Right kidney (tissue), 9 donors: ENCODE measurements at places on chromosomes 12 and 14.

GRCh38 chr12:67052981-67053380 is 216.2 kb upstream of the CAND1 start:
- DNase-seq = no peak

DNA sequence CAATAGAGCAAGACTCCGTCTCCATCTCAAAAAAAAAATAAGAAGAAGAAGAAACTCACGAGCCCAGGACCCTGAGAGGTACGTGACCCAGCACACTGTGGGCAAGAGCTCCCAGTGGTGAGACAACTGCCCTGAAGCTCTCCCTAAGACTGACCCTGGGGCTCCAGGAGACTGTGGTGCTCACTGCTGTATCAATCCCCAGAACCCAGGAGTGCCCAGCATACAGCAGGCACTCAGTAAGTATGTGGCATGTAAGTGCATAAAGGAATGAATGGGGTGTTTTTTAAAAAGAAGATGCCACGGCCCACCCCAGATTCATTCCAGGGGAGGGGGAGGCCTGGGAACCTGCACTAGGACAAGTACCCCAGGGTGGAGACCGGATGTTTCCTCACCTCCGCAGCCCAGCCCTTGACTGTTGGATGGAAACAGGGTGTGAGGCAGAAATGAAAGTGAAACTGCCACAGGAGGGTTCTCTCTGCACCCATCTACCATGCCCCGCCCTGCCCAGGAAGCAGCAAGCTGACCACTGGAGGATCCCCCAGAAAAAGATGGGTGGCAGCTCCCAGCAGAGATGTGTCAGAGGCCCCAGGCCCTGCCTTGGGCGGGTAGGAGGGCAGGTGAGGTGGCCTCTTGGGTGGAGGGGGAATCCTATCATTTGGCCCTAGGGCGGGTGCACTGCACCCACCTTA is 12.2 kb downstream of the ITPK1 start:
- DNase-seq = no peak

GRCh38 chr14:90349739-90350138 is 18.0 kb upstream of the NRDE2 start:
- no peak for DNase-seq

DNA sequence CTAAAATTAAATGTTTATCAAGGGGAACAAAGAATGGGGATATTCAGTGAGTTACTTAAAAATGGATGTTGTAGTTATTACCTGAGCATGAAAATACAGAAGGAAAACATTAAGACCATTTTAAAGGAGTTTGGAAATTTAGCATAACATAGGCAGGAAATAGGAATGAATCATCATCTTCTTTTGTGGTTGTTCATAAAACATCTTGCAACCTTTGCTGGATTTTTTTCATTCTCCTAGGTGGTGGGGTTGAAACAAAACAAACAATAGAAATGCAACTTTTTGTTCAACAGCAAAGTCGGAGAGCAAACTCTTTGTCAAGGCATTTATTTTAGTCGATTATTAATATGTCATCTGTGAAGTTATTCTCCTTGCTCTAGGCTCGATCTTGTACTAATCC is 275.1 kb downstream of the IPO8 start:
- DNase-seq = no peak

DNA sequence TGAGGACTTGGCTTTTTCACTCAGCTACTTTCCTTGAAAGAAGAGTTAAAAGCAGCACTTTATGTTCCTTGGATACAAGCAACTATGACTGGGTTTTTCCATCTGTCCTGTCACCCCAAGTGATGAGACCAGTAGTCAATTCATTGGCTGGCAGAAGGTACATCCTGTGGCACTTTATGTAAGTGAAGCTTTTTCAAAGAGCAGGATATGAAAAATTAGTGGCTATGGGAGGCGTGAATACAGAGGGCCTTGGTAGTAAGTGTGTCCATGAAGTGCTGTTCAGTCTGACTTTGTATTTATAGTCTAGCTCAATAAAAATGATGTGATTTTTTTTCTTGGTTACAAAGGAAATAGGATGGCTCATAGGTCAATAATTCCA is 68.8 kb downstream of the DRAM1 start:
- DNase-seq = no peak

DNA sequence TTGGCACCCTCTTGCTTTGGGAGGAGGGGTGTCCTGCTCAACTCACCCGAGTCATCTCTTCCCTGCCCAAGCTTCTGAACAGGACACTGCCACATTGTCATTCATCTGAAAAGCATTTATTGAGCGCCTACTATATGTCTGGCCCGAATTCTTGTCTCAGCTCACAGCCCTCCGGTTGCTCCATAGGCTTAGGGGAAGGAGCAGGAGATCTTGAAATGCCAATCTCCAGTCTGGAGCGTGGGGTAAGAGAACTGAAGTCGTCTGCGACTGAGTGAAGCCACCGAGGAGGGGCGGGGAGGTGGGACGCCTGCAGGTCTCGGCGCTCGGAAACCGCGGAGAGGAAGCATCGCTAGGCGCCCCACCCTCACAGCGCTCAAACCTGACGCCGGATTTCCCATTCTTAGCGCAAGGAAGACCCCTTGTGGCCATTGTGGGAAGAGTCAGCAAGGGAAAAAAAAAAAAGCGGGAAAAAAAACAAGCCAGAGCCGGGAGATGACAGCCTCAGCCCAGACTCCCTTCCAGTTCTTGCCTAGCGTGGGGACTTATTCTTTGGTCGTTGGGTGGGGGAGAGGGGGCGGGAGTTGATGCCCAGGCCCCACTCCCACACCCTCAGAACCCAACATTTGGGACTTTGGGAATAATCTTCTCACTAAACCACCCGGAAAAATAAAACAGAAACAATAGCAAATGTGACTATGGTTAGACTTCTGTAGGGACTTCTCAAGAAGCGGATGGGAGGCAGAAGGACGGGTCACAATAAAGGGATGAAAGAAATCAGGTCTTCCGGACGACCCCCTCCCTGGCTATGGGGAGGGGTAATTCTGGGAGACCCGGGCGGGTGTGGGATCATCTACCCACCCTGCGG is 28.2 kb upstream of the SMUG1 start:
- DNase-seq = peak; percentile 84

DNA sequence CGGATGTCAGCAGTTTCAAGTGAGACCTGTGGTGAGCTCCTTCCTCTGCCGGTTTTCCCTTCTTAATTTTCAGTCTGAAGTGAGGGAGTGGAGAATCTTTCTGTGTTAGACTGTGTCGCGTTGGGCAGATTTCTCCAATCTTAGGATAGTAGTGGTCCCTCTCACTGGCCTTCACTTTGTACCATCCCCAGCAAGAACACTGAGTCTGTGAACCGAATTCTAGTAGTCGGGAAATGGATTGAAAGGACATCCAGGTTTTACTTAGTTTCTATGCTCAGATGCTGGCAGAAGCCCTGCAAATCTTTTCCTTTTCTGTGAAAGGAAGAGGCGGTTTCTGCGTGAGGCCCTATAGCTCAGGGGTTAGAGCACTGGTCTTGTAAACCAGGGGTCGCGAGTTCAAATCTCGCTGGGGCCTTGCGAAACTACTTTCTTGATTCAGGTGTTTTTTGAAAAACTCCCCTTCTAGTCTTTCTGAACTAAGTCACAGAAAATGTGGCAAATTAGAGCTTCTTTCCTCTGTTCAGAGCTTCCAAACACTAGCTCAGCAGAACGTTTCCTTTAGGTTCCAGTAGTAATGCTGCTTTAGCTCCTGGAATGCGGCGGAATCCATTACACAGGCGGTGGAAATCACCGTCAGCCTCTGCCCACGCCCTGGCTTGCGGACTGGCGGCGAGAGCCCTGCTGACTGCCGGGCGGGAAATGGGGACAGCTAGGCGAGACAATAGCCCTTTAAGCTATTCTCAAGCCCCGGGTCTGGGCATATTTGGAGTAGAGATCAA is 2.8 kb upstream of the RNASE4 start:
- DNase-seq = peak; percentile 86

GRCh38 chr12:51517800-51518199 is 73.2 kb upstream of the SCN8A start:
- DNase-seq = no peak

DNA sequence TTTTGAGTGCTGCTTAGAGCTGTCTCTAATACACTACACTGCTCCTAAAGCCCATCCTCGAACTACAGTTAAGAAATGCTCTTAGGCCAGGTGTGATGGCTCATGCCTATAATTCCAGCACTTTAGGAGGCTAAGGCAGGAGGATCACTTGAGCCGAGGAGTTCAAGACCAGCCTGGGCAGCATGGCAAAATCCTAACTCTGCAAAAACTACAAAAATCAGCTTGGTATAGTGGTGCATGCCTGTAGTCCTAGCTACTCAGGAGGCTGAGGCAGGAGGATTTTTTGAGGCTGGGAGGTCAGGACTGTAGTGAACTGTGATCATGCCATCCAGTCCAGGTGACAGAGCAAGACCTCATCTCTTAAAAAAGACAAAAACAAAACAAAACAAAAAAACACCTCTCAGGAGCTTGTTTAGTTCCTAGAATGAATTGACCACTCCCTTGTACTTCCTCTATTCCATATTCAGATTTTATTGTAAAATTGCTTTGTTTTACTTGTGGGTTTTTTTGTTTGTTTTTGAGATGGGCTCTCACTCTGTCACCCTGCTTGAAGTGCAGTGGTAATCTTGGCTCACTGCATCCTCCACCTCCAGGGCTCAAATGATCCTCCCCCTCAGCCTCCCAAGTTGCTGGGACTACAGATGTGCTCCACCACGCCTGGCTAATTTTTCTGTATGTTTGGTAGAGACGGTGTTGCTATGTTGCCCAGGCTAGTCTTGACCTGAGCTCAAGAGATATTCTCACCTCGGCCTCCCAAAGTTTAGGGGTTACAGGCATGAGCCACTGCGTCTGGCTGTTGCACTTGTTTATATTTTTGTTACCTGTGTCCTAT is 13.6 kb downstream of the MDM2 start:
- no peak for DNase-seq
